ENCODE measurements at places on chromosomes 2 and 18.

GRCh38 chr18:36334798-36335197, 37.3 kb downstream of the FHOD3 start:
- no peak for DNase-seq

- no peak for DNase-seq
Measured at GRCh38 chr2:75986617-75987016, 275.9 kb upstream of the GCFC2 start.

DNA sequence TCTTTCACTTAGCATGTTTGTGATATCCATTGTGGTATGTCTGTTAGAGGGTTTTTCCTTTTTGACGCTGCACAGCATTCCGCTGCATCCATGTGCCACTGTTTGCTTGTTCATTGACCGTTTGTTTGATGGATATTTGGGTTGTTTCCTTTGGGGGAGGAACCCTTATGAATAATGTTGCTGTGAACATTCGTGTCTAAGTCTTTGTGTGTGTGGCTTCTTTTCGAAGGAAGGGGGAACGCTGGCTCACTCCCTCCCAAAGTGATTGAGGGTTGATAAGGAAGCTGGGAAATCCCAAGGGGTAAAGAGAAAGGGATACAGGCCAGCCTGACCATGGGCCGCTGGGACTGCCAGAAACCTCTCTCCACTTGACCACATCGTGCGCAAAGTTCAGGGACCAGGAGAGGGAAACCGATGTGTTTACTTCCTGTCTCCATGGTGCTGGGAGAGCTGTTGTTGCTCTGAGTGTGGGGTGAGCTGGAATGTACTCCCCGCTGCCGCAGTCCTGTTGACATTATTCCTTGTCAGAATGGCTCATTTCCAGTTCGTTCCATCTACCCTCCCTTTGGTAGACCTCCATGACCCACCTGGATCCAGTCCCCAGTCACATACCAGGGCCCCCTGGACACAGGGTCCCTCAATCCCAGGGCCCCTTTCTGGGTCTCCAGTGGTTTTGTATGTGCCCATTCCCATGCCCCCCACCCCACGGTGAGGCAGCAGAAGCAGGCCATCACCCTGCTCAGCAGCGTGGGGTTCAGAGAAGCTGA, 39.6 kb downstream of the HS1BP3 start:
- DNase-seq: no peak

GRCh38 chr2:188952901-188953300, 21.3 kb upstream of the COL3A1 start:
- no peak for DNase-seq

DNA sequence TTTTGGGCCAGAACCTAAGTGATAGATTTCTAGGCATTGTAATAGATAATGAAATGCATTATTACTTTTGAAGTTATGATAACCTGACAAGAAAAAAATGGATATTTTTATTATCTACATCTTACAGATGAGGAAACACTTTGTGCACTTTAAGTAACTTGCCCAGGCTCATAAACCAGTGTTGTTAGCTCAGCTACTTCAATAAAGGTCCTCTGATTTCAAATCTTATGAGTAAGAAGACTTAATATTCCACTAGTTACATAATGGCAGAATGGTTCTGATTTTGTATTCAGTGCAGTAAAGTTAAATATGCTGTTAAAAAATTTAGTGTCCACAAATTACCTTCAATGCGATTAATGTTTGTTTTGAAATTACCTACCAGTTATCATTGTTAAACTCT, 199.0 kb downstream of the BABAM2 start:
- DNase-seq: no peak

DNA sequence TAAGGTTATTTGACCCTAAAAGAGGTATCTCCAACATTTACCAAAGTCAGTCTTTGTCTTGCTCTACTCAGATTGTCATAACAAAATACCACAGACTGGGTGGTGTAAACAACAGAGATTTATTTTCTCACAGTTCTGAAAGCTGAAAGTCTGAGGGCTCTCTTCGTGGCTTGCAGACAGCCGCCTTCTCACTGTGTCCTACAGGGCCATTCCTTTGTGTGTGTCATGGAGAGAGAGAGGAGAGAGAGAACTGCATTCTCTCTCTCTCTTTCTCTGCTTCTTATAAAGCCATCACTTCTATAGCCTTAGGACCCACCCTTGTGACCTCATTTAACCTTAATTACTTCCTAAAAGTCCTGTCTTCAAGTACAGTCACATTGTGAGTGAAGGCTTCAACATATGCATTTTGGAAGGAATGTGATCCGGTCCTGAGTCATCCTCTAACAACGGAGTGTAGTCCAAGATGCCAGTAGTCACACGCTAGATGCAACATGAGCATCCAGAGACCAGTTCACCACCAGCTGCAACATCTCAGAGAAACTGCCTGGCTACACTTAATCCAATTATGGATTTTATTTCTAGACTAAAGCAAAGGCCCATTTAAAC, 130.2 kb downstream of the CD226 start:
- no peak for DNase-seq

DNA sequence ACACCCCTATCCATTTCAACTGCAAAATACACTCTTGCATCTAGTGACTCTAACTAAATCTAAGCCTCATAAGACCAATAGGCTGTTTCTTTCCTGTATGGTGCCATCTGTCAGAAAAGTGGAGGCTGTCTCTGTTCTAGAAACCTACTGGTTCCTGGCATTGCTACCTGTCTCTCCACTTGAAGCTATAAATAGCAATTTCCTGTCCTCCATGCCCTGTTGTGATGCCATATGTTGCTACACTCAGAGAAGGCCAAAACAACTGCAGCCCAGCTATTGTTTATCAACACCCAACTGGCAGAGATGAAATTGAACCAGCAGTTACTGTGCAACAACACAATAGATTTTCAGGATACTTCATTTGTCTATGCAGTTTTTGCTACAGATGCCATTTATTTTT, 1355.1 kb upstream of the SLC39A10 start:
- DNase-seq: no peak

- no peak for DNase-seq
Measured at GRCh38 chr18:75618146-75618545, 190.6 kb upstream of the SMIM21 start.

DNA sequence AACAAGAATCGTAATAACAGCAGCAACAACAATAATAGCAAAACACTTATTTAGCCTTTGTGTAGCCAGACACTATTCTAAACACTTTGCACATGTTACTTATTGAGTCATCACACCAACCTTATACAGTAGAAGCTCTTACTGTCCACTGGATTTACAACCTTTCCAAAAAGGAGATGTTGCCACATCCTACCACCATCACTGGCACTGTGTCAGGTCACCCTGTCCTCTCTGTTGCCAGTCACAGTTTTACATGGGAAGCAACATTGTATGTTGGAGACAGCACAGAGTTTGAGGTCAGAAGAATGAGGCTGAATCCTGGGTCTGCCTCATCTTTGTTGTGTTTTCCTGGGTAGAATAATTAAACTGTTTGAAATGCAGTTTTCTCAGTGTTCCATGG, 201.4 kb upstream of the EPAS1 start:
- no peak for DNase-seq

- no peak for DNase-seq
Measured at GRCh38 chr2:70258532-70258875, 567 bp downstream of the PCYOX1 start.

- DNase-seq: no peak
Measured at GRCh38 chr2:38185012-38185491, 109.1 kb upstream of the CYP1B1 start.

DNA sequence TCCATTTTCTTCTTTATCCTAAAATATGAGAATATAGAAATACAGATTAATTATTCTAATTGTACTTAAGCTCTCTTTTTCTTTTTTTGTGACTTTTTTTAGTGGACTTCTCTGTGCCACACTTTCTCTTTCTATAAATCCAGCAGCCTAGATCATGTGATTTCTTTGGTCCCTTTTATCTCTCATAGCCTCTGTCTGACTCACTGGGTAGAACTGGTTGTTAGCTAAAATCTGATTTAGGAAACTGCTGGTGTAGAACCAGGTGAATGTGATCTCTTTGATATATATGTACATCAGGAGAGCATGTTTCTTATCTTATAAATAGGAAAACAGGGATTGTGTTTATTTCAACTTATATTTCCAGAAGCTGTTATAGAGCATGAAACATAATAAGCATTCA, 54.9 kb downstream of the VRK2 start:
- no peak for DNase-seq

DNA sequence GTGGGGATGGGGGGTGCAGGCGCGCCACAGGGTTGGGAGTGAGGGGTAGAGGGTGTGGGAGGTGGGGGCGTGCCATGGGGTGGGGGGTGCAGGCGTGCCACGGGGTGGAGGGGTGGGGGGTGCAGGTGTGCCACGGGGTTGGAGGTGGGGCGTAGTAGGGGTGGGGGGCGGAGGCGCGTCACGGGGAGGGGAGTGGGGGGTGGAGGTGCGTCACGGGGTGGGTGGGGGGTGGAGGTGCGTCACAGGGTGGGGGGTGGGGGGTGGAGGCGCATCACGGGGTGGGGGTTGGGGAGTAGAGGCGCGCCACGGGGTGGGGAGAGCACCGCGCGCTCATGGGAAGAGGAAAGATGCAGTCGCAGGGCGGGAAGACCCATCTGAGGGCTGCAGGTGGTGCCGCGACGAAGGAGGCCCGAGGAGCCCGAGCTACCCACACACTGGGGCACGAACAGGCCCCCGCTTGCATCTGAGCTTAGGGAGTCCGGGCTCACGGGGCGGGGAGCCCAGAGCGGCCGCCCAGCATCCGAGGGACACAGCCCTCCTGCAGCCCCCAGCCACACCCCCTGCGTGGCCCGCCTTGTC, 37.5 kb downstream of the SNED1 start:
- no peak for DNase-seq

- no peak for DNase-seq
Measured at GRCh38 chr2:181589779-181590178, 67.1 kb downstream of the CERKL start.

DNA sequence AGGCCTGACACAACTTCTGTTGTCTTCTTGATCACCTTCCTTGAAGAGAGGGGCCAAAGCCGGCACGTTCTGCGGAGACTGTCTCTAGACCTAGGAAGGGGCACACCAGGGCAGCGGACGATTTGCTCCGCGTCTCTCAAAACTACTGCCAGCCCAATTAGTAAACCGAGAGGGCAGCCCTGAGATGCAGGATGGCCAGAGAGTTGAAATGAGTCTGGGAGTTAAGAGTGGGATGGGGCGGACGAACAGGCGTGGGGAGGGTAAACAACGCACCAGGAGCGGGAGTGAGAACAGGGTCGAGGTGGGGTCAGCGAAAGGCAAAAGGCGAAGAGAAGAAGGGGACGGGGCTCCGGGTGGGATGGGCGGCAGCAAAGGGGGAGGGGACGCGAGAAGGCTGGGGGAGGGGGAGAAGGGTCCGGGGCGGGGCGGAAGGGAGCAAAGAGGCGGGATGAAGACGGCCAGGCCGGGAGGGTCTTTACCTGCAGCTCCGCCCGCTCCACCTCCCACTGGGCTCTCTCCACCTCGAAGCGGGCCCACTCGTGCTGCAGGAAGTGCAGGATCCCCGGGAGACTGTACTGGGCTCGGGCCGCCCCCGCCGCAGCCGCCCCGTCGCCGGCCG, 476 bp downstream of the STRN start:
- peak; percentile 4 for DNase-seq

- no peak for DNase-seq
Measured at GRCh38 chr2:121483021-121483420, 47.7 kb upstream of the RNU4ATAC start.

DNA sequence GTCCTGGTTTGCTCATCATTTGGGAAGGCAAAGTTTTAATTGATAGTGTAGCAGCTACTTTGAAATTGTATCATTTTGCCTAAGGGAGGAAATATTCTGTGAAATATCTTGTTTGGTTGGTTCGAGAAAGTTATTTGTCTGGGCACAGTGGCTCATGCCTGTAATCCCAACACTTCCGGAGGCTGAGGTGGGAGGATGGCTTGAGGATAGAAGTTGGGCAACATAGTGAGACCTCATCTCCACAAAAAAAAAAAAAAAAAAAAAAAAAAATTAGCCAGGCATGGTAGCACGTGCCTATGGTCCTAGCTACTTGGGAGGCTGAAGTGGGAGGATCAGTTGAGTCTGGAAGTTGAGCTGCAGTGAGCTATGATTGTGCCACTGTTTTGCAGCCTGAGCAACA, 3.1 kb upstream of the ADGRF3 start:
- no peak for DNase-seq

DNA sequence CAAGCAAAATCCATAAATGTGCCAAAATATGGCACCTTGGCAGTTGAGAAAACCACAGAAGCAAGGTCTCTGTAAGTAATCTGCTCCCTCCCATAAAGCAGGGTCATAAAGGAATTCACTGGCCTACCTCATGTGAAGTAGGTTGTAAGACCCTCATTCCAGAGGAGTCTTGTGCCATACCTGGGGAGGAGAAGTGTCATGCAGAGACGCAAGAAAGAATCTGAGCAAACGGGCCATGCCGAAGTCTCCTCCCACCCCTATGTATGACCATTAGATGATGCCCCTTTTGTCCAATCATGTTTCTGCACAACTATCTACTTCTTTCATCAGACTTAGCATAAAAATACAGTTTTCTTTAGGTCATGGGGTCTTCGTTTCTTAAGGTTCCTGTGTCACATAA, 14.6 kb downstream of the NMUR1 start:
- no peak for DNase-seq

- peak; percentile 27 for DNase-seq
Measured at GRCh38 chr18:57586251-57587049, at the start of gene FECH. Gene FECH, minus strand, starts transcription at chr18:57586702. Its CDS starts 82 bp downstream, at chr18:57586620.

DNA sequence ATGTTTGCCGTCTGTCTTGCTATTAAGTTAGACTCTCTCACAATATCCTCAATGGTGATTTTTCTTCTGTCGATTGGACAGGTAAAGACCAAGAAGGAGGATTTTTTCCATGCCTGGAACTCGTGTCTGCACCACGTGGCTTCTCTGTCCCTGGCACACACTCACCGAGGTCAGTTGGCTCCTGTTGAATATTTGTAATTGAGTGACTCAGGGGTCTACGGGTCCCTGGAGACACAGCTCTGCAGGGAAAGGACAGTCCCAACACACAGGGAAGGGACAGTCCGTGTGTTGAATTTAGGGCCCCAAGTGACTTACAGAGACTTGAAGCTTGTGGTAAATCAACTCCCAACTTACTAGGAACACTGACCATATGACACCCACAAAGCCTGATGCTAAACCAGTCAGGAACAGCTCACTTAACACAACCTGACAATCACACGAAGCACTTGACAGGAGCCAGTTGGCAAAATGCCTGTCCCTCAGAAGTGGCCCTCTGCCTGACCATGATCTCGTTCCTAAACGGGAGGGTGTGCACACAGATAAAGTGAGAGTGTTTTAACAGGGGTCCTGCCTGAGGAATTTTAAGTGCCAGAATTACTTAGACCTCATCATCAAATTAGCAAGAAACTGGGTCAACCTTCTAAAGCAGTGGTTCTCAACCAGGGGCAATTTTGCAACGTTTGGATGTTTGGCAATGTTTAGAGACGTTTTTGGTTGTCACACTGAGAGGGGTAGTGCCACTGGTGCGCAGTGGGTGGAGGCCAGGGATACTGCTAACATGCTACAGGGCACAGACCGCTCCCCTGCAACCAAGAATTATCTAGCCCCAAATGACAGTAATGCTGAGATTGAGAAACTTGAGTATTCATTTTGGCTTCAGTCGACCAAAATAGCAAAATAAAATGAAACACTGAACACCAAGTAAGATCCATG, 88.9 kb upstream of the BCL2L11 start:
- no peak for DNase-seq
